Cardiac septum (tissue), 1 donor: ENCODE measurements at places on chromosomes 2 and 18. TPM values are rescaled to one million over a fixed set of nuclear protein-coding genes. Genes with fewer than 3 reads are reported as not detected.

- DNase-seq, result no peak
Measured at GRCh38 chr2:63856303-63856603, 14.6 kb downstream of the UGP2 start.

DNA sequence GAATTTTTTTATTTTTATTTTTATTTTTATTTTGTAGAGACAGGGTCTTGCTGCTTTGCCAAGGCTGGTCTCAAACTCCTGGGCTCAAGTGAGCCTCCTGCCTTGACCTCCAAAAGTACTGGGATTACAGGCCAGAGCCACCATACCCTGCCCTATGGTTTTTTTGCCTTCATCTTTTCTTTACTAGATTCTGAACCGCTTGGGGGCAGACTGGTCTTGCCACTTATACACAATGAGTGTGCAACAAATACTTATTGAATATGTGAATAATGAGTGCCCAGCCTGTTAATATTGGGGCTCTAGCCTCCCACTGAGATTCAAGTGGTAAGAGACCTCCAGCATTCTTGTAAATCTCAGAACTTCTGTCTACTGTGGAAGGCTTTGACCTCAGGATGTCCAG lies 3.9 kb downstream of the NCK2 start:
- no peak for DNase-seq

DNA sequence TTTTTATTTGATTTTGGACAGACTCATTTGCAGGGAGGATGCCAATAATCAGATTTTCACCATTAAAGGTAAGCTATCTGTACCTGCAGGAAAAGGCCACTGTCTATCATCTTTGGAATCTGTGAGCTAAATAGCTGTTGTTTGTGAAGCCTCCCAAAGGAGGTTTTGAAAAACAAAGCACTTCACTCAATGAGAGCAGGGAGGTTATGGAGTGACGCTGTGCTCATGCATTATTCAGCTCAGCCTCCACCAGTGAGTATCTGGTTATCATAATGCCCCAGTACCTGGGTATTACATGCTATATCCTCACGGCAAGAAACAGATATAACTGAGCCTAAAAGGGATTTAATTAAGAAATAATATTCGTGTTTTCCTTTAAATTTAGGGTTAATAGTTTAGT lies 189.6 kb upstream of the PIK3C3 start:
- no peak for DNase-seq

GRCh38 chr2:189709501-189710221 lies 35.2 kb downstream of the ANKAR start:
- DNase-seq, result no peak

DNA sequence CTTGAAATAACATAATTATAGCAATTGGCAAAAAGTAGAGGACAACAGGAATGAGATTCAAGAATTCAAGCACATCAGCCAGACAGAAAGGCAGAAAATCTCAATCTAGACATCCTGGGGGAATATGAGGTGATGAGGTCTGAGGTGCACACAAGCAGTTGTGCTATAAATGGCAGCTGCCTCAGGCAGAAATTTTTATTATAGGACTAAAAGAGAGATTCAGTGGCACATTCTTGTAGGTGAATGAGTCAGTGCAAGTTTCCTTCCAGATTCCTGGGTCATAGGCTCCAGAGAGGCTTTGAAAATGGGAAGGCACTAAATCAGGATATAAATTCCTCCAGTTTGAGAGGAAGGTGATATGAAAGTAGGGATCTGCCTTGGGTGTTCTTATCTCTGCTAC lies 127.2 kb upstream of the THSD7B start:
- no peak for DNase-seq

- no peak for DNase-seq
Measured at GRCh38 chr2:124530203-124530602, 505.1 kb downstream of the CNTNAP5 start.

DNA sequence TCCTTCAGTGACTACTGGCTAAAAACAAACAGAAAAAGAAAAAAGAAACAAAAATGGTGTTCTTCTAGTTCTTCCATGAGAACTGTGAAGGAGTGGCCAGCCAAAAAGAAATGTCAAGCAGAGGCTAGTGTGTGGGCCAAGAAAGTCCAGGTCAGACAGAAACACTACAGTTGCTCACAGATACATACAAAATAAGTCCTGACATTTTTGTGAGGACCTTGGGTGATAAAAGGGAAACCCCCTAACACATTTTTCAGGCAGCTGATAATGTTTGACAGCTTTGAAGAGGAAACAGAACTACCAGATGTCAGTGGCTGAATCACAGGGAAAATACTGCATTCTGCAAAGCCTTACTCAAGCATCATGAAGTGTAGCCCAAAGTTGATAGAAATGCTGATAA lies 28.1 kb downstream of the ARHGAP25 start:
- no peak for DNase-seq

- no peak for DNase-seq
Measured at GRCh38 chr18:33900638-33901037, 322.6 kb downstream of the ASXL3 start.

GRCh38 chr2:190881084-190881597 lies 520 bp downstream of the GLS start:
- peak; percentile 78 for DNase-seq

DNA sequence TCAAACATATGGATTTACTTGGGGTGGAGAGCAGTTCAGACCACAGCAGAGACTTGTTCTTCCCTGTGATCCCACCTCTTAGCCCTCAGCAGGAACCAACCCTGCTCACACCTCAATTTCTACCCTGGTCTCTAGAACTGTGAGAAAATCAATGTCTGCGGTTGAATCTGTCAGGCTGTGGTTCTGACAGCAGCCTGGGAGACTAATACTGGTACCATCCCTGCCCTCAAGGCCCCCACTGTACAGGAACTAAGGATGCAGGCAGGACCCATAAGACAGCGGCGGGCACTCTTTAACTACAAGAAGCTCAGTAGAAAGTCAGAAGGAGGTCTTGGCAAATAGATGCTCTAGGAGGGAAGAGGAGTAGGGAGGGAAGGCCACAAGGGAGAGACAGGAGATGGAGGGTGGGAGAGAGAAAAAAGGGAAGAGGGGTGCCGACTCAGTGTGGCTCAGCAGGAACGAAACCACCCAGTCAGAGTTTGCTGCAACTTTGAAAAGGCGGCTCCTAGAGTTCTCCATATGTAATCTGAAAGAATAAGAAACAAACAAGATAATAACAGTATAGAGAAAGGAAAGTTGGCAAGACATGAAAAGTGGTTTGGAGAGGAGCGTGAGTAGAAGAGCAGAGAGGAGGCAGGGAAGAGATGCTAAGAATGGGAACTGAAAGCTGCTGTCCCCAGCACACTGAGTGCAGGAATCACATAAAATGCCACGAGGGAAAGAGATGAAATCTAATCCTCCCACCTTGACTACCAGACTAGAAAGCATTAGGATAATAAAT lies 323.9 kb upstream of the ID2 start:
- no peak for DNase-seq

DNA sequence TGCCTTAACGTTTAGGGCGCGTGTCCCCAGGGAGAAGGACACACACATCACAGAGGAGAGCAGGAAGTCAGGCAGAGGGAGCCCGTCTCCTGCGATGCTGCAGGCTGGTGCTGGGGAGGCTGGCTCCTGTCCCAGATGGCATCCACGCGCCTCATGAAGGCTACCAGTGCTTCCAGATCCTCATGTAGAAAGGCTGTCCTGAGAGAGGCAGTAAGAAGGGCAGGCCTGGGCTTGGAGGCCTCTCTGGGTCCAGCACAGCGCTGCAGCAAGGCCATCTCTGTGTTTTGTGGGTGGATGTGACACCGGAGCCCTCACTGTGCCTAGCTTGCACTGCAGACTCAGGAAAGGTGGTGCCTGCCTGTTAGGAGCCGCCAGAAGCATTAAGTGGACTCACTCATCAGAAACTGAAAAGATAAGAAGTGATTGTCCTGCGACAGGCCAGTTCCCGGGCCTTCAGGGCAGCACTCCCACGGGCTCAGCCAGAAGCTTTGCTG lies 62.7 kb downstream of the FAM168B start:
- DNase-seq, result no peak

DNA sequence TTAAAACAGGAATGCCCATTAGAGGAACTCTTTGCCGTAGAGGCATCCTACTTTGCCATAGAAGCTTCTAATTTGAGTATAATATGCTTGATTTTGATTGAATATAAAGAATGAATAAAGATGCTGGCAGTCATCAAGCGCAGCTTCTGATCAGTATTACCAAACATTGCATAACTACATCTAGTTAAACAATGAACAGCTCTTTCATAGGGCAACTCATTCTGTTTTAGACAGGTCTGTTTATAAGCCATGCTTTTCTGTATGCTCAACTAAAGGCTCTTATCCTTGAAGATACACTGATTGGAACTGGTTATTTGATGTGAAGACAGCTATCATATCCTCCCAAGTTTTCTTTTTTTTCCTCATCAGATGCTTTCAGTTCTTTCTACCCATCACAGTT lies 122.6 kb upstream of the FAM117B start:
- DNase-seq, result no peak

Gene PRSS56
- total RNA-seq, result not detected

Gene ATOH8
- 21.0 TPM for total RNA-seq
